ENCODE measurements at places on chromosomes 1 and 21.

GRCh38 chr21:28604946-28605537 lies 387.6 kb downstream of the LTN1 start:
- DNase-seq, result no peak

DNA sequence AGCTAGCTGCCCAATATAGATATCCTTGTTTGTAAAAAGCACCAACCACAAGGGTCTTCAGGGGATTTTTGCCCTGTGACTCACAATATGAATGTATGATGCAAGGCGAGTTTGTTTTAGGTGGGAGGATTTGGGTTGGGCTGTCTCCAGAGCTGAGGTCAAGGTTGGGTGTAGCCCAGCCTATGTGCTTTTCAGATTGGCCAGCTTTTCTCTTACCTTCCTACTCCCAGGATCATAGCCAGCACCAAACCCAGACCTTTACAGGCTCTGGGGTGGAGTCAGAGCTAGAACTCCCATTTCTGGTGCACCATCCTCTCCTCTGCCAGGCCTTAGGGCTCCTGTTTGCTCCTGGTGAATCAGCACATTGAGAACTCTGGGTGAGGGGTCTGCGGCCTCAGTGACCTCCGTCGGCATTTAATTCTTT lies 55.6 kb upstream of the GCLM start:
- DNase-seq, result peak; percentile 70

GRCh38 chr1:240149484-240150094 lies 57.9 kb downstream of the FMN2 start:
- DNase-seq, result peak; percentile 43

DNA sequence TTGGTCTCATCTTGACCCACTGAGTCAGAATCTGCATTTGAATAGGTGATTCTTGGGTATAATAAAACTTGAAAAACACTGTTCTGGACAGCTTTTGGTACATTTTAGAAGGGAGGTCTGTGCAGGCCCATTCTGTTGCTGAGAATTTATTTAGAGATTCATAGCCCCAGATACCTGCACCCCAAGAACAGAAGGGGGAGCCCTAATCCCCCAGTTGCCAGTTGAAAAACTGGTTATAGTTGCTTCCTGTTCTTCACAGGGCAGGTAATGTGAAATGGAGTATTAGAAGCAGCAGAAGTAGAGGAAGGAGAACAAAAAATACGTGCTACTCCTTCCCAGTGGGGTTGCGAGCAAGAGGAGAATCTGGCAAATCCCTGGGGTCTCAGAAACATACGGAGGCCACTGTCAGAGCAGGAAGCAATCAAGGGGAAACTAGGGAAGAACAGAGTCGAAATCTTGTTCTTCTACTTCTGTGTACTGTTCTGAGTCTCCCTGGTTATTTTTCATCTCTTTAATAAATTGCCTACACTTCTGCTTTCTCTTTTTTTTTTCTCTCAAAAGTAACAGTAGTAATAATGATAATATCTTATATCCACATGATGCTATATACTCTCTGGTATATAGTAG lies 4.6 kb upstream of the CLCA2 start:
- DNase-seq, result peak; percentile 59

DNA sequence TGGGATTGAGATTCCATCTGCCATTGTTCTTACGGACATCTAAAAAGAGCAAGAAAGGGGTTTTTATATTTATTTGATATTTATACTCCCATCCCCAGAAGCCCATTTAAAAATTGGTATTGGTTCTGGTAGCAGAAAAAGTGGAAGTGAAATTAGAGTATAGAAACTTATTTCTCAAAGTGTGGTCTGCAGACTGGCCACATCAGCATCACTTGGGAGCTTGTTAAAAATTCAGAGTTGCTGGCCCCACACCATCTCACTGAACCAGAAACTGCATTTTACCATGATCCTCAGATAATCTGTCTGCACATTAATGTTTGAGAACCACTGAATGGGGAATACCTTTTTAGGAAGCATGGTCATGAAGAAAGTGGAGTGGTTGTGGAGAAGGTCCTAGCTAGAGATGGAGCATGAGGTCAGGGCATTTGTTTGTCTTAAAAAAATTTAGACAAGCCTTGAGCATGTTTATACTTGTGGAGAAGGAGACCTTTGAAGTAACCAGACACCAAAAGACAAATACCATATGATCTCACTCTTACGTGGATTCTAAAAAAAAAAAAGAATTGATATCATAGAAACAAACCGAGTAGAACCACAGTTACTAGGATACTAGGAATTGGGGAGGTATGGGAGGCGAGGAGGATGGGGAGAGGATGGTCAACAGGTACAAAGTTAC lies 116.3 kb downstream of the ST6GALNAC3 start:
- DNase-seq, result no peak

GRCh38 chr1:161705537-161705936 lies 1.5 kb upstream of the FCRLA start:
- no peak for DNase-seq

GRCh38 chr1:71106658-71107322 lies 26.0 kb upstream of the ZRANB2 start:
- peak; percentile 20 for DNase-seq

- no peak for DNase-seq
Observed at GRCh38 chr1:85290826-85291225, 14.4 kb upstream of the BCL10 start.

DNA sequence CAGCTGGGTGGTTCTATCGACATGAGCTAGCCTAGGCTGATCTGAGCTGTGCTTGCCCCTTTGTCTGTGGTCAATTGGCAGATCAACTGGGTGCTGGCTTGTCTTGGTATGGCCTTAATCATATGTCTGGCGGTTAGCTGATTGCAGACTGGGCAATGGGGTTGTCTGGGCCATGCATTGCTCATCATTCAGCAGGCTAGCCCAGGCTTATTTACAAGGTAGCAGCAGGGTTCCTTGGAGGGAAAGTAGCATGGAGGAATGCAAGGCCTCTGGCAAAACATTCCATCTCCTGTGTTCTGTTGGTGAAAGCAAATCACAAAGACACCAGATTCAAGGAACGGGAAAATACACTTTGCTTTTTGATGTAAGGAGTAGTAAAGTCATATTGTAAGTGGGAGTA lies 84.0 kb upstream of the IVNS1ABP start:
- DNase-seq, result peak; percentile 49

- DNase-seq, result peak; percentile 22
Observed at GRCh38 chr1:171372418-171373084, 58.6 kb downstream of the FMO4 start.

- DNase-seq, result no peak
Observed at GRCh38 chr1:231523816-231524215, 4.7 kb upstream of the TSNAX start.
